ENCODE measurements at places on chromosomes 5 and 9.

- DNase-seq = no peak
Measured at GRCh38 chr5:39148983-39149534, 70.3 kb downstream of the FYB1 start.

- DNase-seq = no peak
Measured at GRCh38 chr9:103942651-103943050, 151.5 kb upstream of the SMC2 start.

GRCh38 chr9:104506565-104506964 lies 2.5 kb downstream of the OR13F1 start:
- DNase-seq = no peak

GRCh38 chr5:158824241-158824882 lies 275.4 kb downstream of the EBF1 start:
- DNase-seq = no peak

GRCh38 chr5:107011605-107012004 lies 659.1 kb downstream of the EFNA5 start:
- no peak for DNase-seq

DNA sequence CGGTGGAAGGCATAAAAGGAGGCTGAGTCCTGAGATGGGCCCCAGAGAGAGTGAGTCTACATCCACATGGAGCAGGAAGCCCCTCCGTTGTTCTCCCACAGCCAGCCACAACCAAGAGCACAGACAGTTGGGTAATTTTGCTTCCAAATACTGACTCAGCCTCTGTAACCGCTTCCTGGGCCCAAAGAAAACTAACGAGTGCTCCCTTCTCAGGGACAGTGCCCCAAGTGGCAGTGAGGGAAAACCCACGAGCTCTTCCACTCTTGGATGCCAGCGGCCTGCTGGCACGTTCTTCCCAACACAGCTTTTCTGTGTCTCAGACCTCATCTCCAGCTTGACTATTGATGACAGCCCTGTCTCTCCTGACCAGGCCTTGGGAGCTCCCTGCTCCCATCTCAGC lies 207.6 kb downstream of the FSTL4 start:
- DNase-seq = no peak

DNA sequence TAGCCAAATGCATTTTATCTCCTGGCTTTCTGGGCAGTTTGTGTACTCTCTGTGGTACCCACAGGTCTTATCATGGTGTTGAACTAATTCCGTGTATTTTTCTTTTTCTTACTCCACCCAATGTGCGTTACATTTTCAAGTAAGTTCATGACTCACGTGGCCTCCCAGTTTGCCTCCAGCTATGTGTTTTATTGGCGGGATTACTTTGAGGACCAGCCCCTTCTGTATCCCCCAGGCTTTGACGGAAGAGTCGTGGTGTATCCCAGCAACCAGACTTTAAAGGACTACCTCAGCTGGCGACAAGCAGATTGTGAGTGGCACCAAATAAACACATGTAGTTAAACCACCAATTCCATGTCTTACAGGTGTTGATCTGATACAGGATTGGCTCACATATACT lies 3.2 kb downstream of the THG1L start:
- DNase-seq = no peak
